Central memory CD4-positive, alpha-beta T cell (primary cell): ENCODE measurements at places on chromosomes 6 and 20.

GRCh38 chr20:37256286-37256685 lies 5.3 kb downstream of the GHRH start:
- no peak for DNase-seq

DNA sequence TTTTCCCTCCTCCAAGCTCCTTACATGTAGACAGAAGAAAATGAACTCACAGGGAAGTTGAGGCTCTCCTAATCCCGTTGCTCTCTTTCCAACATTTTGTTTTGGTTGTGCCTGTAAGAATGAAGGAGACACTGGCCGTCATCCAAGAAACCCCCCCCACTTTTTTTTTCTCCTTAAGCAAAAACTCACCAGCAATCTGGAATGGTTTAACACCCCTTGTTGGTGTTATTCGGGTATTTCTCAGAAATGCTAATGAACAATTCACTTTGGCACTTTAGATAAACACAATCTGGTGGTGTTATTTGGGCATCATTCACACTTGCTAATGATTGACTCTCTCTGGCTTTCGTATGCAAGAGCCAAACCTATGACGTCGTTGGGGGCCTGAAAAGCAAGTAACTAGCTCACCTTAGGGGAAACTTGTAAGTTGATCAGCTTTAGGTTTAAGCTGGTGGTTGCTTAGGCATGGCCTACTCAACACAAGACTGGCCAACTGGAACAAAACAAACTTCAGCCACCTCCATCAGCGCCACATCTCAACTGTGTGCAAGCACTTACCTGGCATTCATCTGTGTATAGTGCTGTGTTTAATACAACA lies 24.3 kb upstream of the OLIG3 start:
- no peak for DNase-seq

GRCh38 chr20:59255256-59255655 lies 45.2 kb upstream of the EDN3 start:
- DNase-seq = no peak

DNA sequence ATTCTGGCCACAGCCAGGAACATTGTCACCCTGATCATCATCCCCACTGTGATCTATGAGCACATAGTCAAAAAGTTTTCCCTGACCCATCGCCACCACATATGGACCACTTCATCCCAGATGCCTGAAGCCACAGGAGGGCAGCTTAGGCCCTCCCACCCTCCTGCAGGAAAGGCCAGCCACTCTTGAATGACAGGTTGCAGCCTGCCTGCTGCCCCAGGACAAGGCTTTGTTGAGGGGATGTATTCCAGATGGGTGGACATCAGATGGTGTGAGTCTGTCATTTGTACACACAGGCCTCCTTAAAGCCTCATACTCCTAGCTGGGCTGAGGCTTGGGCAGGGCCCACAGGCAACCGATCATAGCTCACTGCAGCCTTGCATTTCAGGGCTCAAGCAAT lies 30.8 kb downstream of the DPPA5 start:
- DNase-seq = no peak

- DNase-seq = peak; percentile 24
These were observed 48.3 kb downstream of the FAM217A start for GRCh38 chr6:4030669-4031068.

- no peak for DNase-seq
These were observed 232.9 kb downstream of the SYNE1 start for GRCh38 chr6:152404086-152404857.

DNA sequence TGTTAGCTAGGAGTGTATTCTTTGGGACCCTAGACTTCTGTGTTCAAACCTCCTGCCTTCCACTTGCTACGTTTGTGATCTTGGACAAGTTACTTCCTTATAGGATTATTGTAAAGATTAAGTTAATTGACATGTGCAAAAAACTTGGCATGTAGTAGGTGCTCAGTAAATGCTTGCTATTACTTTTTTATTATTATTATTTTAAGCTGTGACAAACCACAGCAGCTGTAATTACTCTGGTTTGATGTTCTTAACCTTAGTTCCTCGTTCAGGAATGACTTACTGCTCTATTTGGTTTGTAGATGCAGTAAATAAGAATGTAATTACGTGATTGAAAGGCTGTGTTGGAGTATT lies 3.2 kb downstream of the ARFGEF2 start:
- DNase-seq = no peak

GRCh38 chr20:37369846-37370245 lies 23.9 kb downstream of the SRC start:
- DNase-seq = no peak

GRCh38 chr20:47235853-47236638 lies 120.5 kb downstream of the ZMYND8 start:
- DNase-seq = no peak

GRCh38 chr6:144744720-144745119 lies 459.6 kb downstream of the UTRN start:
- no peak for DNase-seq

DNA sequence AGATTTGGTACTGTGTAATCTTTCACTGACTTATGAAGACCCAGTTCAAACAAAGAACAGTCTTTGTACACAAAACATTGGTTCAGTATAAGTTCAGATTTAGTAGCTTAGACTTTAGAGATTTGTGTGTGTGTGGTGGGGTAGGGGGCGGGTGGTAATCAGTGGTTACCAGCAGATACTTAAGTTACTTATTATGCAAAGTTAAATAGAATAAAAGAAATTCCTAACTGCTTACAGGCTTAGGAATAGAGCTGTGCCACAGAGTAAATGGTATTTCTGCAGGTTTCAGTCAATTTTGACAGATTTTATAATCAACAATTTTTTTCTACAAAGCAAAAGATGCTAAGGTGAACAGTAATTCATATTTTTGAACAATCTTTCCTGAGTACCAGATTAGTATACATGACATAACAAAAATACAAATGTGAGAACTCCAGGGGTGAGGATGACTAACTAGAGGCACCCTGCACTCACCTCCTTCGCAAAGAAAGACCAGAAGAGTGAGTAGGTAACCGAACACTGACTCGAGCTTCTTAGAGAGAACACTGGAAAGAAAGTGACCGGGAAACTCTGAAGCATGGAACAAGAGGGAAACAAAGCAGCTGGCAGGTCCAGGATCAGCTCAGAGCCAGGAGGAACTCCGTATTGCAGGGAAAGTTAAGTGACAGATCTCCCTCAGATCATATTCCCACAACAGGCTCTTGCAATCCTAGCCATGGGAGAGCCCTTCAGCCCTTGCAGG lies 560.6 kb downstream of the COL12A1 start:
- DNase-seq = no peak

GRCh38 chr6:73104921-73105320 lies 120.4 kb downstream of the KHDC1L start:
- no peak for DNase-seq

DNA sequence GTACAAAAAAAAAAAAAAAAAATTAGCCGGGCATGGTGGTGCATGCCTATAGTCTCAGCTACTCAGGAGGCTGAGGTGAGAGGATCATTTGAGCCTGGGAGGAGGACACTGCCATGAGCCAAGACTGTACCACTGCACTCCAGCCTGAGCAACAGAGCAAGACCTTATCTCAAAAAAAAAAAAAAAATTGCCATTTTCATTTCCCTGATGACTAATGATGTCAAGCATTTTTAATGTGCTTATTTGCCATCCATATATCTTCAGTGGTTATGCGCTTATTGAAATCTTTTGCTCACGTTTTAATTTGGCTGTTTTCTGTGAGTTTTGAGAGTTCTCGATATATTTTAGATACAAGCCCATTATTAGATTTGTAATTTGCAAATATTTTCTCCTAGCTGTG lies 46.7 kb downstream of the PFDN4 start:
- no peak for DNase-seq

GRCh38 chr6:134511984-134512683 lies 194.2 kb upstream of the SGK1 start:
- no peak for DNase-seq

DNA sequence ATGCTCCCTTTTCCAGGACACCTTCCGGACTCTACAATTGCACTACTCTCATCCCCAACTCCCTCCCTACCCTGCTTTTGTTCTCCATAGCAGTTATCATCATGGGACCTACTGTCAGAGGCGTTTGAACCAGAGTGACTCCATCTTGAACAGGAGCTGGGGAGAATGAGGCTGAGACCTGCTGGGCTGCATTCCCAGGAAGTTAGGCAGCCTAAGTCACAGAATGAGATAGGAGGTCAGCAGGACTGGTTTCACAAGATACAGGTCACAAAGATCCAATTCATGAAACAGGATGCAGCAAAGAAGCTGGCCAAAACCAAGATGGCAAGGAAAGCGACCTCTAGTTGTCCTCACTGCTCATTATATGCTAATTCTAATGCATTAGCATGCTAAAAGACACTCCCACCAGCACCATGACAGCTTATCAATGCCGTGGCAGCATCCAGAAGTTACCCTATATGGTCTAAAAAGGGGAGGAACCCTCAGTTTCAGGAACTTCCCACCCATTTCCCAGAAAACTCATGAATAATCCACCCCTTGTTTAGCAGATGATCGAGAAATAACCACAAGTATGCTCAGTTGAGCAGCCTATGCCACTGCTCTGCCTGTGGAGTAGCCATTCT lies 15.6 kb downstream of the SLC13A3 start:
- no peak for DNase-seq

GRCh38 chr6:39804466-39805065 lies 12.4 kb downstream of the DAAM2 start:
- DNase-seq = no peak

DNA sequence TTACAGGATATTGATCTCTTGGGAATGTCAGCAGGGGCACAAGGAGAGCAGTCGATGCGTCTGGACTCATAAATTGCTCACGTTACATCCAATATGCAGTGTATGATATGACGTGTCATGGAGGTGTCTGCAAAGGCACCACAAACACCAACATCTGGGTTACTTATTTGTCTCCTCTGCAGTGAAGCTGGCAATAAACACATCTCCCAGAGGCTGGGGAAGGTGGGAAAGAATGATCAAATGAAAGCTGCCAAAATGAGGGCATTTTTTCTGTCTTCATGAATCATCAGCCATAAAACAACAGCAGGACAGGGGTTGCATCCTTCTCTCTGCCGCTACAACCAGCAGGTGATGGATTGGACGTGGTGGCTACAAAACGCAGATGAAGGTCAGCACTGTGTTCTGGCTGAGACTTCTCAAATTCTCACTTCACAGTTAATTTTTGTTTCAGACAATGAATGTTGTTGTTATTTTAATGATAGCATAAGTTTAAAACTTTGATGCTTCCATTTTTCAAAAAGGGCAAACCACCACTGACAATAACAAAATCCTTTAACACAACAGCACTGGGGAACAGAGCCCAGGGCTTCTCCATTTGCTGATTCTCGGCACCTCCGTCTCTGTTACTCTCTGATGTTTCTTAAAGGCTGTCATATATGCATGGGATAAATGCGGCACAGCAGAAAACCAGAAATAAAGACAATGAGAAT lies 47.5 kb downstream of the ERMARD start:
- no peak for DNase-seq

DNA sequence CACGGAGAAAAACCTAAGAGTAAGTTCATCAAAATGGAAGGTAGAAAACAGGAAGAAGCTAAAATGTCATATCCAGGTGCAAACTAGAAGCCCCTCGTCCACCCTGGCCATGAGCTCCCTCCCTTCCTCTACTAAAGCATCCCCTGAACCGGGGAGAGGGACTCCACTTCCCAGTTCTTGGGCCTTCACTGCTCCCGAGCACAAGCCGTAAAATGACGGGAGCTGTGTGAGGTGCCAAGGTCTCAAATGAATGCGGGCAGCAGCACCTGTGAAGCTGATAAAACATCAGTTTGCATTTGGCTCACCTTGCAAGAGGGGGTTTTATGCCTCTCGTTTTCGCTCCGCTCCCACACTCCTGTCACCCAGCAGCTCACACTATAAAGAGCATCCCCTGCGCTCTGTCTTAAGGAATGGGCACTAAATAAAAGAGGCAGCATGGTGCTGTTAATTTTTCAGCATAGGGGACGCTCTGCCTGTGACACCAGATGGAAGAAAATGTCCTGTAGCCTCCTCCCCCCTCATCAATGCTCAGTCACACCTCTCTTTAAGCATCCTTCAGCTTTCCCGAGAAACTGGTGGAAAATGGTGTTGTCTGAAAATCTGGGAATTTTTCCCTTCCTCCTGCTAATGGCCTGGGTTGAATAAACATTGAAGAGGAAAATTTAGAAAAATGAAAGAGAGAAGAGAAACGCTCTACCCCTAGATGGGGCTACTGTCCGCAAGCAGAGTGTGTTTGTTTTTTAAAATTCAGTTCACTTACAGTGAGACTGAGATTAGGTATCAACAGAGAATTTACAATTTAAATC lies 563.0 kb upstream of the AGPAT4 start:
- no peak for DNase-seq

- no peak for DNase-seq
These were observed 102.7 kb downstream of the SLC23A2 start for GRCh38 chr20:4898282-4899244.

GRCh38 chr20:39036851-39037250 lies 74.7 kb downstream of the DHX35 start:
- DNase-seq = no peak

DNA sequence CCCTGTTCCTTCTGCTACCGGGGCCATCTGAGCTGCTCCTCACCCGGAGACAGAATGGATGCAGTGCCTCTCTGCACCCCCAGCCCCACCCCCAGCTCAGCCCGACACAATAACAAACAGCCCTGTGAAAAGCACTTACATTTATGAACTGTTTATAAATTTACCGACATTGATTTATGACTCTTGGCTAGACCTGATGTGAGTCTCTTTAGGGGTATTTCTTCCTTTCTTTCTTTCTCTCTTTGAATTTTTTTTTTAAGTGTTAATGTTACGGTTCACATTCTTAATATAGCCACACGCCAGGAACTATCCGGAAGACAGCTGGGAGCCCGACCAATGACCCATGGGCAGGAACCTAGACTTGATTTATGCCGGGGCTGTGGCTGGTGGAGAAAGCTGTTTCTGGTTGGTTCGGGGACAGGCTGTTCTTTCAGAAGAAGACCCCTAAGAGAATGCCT lies 266.3 kb downstream of the CDC5L start:
- no peak for DNase-seq

DNA sequence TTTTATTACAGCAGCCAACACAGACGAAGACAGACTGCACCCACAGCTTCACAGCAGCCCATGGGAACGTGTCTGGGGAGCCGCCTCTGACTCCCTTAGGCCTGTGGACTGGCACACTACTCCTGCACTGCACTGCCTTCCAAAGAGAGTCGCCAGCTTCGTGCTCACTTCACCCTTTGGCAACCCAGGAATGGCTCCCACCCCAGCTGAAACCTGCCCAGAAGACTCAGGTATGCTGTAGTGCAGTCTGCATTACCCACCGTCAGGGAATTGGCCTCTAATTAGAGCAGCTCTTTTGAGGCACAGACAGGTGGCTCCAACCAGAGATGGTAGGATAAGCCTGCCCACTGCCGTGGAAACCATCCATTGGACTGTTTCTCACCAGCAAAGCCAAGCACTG lies 39.9 kb upstream of the FRMD1 start:
- DNase-seq = no peak

DNA sequence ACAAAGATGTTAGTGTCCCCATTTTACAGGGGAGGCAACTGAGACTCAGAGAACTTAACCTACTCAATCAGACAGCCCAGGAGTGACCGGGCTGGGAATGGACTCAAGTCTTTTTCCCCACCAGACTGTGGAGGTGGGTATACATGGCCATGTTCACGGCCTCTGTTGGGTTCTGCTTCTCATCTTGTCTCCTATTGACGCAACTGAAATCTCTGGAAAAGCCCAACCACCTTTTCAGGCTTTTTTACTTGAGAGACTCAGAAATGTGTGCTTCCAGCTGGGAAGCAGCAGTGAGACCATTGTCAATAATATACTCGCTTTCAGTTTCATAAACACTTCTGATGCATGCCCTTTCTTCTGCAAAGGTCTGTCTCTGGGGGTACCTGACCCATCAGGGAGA lies 70.7 kb downstream of the SOBP start:
- DNase-seq = no peak

GRCh38 chr6:73062130-73062529 lies 163.2 kb downstream of the KHDC1L start:
- no peak for DNase-seq
